ENCODE measurements at places on chromosomes 6 and 20.
A peak's percentile ranks its signal among the peaks of the same experiment; 100 is the strongest.

DNA sequence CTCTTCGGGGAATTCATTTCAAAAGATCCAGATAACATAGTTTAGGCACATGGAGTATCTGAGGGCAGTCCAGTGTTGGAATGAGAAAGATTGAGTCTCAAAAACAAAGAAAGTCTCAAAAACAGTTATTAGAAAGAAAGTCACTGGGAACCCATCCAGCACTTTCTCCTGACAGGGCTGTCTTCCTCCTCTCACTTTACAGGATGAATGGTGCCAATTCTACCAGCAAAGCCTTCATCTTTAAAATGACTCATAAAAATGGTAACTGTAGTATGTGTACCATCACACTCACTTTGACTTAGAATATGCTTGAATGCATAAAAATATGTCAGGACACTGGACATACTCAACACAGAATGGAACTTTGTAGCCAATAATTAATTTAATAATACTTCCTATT lies 71.3 kb downstream of the SLC22A3 start:
- no peak for DNase-seq

DNA sequence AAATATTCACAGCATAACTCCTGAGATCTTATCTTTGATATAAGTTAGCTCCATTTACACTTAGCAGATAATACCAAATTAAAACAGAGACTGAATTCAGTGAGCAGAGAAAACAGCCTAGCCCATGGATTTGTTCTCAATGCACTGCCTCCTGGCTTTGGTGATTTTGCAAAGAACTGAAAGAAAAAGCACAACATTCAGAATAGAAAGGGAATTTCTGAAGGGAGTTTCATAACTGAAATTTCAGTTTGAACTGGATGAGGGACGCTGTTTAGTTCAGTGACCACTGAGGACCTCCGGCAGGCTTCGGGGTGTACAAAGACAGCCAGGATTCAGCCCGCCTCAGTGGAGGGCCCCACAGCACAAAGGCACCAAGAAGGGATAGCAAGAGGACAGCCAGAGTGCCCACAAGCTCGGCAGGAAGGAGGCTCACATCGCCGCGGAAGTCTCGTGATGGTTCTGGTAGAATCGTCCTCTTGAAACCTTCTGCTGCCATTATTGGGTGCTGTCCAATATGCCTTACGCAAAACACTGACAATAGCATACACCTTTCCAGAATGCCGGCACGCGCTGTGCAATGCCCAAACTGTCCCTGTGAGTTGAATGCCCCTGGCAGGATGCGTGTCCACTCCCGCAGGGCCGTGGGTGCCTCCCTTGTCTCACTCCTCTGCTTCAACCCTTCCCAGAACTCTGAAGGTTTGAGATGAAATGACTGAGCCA lies 9.7 kb upstream of the IRF4 start:
- no peak for DNase-seq

DNA sequence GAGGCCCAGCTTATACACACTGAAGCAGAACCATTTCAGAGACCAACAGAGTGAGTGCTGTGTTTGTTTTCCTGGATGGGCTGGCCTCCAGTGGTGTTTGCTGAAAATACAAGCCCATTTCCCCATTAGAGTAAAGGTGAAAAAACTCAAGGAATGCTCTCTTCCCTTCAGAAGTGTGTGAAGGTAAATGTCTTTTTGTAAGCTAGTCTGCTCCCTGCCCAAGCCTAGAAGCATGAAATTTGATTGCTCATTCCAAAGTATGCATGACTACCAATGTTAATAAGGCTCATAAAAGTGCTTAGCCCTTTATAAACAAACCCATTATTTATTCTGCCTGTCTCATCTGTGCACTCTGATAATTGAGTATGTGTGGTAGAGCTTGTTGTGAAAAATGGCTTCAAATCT lies 59.1 kb downstream of the ADGRF1 start:
- no peak for DNase-seq

GRCh38 chr6:129454488-129454887 lies 255.5 kb downstream of the ARHGAP18 start:
- no peak for DNase-seq

DNA sequence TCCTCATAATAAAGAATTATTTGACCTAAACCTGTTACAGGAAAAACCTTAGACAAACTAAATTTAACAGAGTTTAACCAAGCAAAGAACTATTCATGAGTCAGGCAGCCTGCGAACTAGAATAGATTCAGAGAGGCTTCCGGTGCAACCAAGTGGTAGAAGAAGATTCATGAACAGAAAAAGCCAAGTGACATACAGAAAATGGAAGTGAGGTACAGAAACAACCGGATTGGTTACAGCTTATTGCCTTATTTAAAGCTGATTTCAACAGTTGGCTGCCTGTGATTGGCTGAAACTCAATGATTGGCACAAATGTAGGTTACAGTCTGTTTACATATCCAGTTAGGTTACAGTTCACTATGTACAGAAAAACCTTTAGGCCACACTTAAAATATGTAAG lies 10.1 kb downstream of the PPP1R3G start:
- no peak for DNase-seq

DNA sequence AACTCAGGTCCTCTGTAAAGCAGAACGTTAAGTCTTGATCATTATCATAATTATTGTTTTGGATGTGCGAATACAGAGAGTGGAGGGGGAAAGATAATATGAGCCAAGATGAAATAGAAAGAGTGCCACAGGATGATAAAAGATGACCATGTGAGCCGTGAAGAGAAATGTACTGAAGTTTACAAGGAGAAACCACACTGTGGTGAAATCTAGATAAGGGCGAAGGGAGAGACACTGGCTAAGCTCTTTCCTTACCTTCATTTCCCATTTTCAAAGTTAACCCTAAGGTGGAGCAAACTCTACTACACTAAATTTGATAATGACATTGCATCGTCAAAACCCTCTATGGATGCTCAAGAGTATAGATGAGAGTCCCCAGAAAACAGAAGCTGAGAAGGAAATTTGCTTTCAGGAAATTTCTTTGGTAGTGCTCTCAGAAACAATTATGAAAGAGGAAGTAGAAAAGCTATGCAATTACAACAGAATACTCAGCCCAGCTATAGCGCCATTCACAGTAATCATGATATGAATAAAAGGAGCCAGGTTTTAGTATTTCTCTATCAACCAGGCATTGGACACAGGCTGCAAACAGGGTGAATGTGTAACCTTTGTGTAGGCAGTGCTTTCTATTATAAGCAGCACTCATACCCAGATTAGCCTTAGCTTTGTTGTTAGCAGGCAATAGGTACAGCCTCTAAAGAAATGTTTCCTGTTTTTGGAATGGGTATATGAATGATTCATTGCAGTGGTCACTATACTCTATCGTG lies 1080.7 kb downstream of the GRIK2 start:
- DNase-seq = no peak

DNA sequence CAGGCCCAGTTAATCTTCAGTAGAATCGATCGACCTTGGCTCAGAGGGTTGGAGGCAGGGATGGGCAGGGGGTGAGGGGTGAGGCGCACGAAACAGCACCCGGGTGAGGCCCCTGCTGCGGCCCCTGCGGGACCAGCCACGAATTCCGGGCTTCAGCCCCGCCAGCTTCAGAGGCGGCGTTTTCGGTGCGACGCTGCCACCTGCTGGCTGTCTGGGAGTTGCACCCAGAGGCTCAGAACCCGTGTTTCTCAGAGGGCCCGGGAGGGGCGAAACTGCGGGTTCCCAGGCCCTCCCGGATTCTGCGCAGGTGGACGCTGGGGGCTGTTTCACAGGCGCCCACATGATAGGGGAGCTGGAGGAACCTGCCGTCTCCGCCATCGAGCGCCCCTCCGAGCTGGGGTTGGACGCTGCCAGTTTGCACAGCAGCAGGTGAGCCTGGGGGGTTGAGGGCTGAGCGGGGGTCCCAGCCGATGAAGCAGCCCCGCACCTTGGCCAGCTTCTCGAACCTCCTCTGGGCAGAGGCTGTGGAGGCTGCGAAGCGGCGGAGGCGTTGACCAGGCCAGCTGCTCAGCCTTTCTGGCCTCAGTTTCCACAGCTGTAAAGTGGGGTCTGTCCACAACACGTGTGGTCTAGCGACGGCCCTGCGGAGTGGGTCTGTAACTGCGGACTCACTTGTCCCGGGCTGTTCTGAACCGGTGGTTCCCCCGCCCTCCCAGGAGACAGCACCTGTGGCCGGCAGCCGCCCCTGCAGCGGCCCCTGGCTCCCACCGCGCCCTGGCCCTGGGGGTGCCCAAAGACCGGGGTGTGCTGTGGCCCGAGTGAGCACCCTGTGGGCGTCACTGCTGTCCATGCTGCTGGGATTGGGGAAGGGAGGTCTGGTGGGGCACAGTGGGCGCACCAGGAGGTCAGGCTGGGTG lies 2.5 kb upstream of the BHLHE23 start:
- DNase-seq = peak; percentile 89

DNA sequence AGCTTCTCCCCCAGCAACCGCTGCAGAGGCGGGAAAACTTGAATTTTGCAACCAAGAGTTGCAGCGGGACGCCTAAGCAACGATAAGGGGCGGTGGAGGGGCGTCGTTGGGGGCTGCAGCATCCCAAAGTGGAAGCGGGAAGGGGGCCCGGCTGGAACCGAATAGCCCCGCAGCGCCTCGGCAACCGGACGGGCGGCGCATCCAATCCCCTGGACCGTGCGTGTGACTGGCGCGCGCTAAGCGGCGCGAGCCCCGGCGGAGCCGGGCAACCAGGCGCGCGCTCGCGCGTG lies 670 bp upstream of the PARD6B start:
- DNase-seq = no peak

- DNase-seq = no peak
Measured at GRCh38 chr6:16082361-16082760, 46.5 kb upstream of the MYLIP start.

DNA sequence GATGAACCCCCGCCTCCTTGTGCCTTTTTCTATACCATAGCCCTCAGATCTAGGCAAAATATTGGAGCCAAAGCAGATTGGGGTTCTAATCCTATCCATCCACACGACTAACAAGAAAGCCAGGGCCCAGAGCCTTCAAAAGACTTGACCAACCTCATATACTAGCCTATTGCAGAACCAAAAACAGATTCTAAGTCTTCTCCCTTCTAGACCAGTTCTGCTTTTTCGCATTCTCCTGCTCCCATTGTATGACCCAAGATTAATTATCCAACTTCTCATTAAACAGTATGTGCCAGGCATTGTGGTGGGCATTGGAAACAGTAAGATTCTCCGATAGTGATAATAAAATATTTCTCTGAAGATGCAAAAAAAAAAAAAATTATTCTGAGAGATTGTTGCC lies 113.7 kb upstream of the JARID2 start:
- no peak for DNase-seq

DNA sequence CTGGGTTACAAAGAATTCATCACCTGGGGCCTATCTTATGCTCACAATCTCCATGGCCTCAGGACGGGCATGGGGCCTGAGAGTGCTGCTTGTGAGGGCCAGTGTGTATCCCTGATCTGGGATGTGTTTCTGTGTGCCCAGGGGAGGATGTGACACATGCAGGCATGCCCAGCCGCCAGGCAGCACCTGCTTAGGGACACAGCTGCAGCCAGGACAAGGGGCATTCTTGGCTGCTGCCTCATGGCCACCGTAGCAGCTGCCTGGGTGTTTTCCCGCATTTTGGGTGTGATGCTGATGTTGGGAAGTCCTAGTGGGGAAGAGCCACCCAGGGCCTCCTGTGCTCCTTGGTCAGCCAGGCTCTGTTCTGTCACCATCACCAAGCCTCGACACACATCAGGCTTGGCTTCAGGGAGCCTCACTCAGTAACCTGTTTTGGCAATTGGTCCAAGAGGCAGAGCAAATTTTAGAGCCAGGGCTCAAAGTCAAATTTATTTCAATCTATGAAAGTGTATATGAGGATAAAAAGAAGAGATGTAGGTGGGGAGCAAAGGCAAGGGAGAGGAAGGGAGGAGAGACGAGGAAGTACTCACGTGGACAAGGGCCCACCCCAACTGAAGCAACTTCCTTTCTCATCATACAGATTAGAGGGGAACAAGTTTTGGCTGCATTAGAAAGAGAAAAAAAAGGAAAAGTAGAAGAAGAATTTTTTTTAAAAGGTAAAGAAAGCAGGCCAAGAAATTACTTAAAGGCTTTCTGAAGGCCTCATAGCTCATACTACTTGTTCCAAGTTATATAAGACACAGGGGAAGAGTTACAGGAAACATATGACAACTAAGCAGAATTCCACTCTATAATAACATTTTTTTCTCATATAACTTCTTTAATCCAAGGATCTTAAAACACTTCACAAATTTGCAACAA lies 269.9 kb upstream of the SUPT3H start:
- no peak for DNase-seq

- no peak for DNase-seq
Measured at GRCh38 chr6:1496092-1496491, 106.7 kb downstream of the FOXF2 start.

GRCh38 chr6:9401960-9402359 lies 966.6 kb upstream of the SLC35B3 start:
- no peak for DNase-seq

DNA sequence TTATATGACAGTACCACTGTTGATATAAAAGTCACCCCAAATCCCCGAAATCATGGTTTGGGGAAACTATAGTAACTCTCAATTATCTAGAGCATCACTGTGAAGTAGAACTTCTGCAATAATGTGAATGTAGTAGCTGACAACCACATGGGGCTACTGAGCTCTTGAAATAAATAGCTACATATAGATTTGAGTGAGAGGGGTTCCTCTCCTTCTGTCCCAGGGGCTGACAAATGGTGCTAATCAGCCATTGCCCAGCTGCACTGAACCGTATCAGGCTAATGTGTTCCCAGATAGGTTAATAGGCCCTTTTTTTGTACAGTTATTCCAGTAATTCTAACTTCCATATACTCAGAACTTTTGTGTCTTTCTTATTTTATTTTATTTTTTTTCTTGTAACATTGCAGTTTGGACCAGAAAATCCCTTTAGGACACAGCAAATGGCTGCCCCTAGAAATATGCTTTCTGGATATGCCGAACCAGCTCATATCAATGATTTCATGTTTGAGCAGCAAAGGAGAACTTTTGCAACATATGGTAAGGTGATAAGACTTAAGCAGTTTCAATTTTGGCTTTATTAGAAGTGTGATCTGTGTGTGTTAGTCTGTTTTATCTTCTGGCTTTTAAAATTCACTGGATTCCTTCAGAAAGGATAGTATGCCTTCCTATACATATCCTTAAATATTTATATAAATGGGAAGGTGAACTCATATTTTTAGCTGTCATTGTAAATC lies 21.1 kb downstream of the CDC40 start:
- no peak for DNase-seq

DNA sequence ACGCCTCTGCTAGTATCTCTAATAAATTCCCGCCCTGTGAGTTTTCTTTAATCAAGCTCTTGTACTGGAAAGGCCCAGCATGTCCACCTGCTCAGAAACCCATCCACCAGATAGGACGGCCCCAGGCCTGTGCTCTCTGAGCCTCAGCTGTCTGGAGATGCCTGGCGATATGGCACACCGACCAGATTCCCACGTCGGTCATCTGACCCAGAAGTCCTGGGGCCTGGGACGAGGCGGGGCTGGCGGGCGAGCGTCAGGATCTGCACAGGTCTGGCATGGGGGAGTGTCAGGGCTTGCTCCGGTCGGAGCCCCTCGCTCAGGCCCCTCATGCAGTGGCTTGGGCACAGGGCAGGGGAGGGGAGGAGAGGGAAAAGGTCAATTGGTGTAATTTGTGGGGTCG lies 10.2 kb downstream of the RNASET2 start:
- DNase-seq = no peak
